ENCODE measurements at places on chromosomes 13 and 19.

DNA sequence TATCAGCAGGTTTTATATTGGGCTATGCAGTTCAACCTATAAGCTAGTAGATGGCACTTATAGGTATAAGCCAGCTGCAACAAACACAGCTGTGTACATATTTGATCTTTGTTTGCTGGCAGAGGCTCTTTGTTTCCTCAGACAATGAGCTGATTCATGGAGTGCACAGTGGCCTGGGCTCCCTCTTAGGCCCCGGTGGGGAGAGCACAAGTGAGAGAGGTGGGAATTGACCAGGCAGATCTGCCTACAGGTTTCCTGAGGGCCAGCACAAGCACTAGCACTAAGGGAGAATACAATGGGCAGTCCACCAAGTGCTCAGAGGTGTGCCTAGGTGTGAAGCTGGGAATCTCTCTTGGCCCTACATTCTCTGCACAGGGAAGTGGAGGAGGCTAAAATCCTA lies 1390.7 kb downstream of the SLITRK5 start:
- DNase-seq = no peak

- no peak for DNase-seq
These were observed 29.5 kb downstream of the FPR3 start for GRCh38 chr19:51824281-51825005.

GRCh38 chr13:31167490-31167889 lies 5.8 kb upstream of the HSPH1 start:
- no peak for DNase-seq

DNA sequence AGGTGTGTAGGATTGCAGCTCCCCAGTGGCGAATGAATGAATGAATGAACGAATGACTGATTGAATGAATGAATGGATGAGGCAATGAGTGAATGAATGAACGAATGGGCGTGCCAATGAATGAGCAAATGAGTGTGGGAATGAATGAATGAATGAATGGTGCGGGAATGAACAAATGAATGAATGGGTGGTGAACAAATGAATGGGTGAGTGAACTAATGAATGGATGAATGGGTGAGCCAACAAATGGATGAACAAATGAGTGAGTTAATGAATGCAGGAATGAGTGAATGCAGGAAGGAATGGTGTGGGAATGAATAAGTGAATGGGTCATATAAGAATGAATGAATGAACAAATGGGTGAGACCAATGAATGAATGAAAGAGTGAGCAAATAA lies 14.7 kb downstream of the ANKRD24 start:
- no peak for DNase-seq

GRCh38 chr13:28297341-28297740 lies 159.0 kb downstream of the PAN3 start:
- DNase-seq = no peak

- no peak for DNase-seq
These were observed 380.8 kb downstream of the KCNRG start for GRCh38 chr13:50396001-50396400.

DNA sequence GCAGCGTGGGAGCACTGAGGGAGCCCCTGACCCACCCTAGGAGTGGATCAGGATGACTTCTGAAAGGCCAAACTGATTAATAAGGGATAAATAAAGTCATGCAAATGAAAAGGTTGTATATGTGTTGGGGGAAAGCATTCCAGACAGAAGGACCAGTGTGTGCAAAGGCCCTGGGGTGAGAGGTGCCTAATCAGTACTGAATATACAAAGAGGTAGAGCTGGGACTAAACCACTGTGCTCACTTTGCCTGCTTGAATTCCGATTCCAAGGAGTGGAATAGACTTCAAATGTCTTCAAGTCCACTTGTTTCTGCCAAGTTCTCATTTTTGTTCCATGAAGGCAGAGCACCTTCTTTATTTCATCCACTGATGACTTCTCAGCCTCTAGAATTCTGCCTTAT lies 32.6 kb upstream of the ADGRE1 start:
- no peak for DNase-seq

- no peak for DNase-seq
These were observed 70.1 kb upstream of the IPO5 start for GRCh38 chr13:97883396-97883795.

DNA sequence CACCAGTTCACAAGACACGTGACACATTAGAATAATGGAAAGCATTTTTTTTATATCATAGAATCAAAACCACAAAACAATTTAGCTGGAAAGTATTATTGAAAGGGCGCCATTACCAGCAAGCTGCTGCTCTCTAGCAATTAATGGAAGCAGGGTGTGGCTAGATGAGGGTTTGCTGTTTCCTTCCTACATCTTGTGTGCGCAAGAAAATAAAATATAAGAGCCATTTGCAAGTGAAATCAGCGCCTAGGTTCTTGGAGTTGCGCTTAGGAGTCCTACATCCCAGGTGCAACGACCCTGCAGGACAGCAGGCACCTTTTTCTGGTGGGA lies 140.9 kb downstream of the ZNF536 start:
- DNase-seq = no peak

- no peak for DNase-seq
These were observed 97.4 kb downstream of the FREM2 start for GRCh38 chr13:38784036-38784880.

DNA sequence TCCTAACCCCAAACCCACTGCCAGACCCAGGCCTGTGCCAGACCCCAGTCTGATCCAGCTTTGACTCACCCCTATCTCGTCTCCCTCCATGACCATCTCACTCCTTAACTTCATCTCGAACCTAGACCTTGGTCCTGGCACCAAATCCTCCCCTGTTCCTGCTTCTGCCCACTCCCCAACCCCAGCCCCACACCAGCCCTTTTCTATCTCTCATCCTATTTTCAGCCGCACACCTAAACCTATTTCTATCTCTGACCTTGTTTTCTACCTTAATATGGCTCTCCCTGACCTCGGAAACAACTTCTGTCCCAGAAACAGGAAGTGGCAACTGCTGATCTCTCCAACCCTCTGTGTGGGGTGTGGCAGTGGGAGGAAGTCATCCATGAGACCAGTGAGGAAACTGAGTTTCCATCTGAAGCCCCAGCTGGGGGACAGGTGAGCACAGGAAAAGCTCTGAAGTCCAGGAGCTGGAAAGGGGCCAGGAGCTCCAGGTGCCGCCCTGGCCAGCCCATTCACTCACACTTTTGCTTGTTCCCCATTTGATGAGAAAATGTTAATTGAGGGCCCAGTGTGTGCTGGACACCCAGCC lies 13.7 kb downstream of the PTH2 start:
- DNase-seq = no peak

DNA sequence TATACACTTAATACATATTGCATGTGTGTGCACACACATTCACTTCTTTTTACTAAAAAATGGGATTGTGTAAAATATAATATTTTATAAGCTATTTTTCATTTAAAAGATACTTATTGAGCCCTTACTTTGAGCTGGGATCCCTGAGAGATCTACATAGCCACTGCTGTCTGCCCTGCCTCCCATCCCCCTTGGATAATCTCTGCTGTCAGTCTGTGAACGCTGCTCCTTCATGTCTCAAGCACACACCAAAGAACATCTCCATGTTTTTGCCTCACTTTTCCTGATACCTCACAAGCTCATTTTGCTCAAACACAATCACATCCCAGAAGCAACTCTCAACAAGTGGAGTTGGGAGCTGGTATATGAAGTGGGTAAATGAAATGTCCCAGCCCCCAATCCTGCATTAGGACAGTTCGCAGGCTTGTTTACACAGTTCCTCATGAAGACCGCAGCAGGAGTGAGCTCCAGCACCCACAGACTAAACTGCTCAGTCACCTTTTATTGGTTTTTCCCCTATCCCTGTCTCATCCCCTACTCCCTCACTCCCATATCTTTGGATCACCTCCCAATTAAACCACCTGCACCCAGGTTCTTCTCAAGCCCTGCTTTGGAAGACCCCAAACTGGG lies 108.3 kb upstream of the FRY start:
- DNase-seq = no peak

DNA sequence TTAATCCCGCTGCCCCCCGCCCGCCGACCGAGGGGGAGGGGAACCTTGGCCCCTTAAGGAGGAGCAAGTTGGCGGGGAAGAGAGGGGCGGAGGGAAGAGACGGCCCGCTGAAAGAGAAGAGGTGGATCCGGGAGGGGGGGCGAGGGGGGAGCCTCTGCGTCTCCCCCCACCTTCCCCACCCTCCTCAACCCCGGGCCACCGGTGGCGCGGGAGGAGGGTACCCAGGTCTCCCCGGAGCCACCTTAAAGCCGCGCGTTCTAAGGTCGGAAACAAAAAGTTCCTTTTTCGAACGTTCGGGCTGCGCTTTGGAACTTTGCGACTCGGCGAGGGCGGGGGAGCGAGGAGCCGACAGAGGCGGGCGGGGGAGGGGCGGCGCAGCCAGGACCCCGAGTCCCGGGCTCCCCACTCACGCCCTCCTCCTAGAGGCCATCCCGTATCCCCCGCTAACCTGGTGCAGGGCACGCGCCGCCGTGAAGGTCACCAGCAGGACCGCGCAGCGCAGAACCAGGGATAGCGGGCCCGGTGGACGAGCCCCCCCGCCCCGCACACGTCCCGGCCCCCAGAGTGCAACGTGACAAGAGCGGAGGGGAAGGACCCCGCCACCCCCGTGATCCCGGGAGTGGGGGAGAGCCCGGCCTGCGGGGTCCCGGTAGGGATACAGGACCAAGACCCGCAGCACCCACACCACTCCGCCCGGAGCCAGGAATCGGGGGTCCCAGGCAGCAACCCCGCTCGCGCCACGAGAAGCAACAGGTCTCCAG lies 659 bp downstream of the ERF start:
- DNase-seq = peak; percentile 76

DNA sequence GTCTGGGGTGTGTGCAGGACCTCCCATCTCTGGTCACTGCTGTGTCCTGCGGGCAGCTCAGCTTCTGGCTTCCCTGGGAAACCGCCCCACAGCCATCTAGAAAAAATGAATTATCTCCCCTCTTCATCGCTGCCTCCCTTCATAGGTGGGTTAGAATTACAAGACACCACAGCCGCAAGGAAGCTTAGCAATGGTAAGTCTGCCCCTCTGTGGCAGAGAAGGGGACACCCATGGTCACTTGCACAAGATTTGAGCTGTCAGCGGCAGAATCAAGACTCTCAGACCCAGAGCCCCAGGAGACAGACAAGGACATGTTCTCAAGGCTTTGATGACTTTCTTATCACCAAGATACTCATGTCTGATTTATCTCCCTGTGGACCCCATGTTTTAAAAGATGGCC lies 110.8 kb upstream of the PABPC3 start:
- DNase-seq = no peak

DNA sequence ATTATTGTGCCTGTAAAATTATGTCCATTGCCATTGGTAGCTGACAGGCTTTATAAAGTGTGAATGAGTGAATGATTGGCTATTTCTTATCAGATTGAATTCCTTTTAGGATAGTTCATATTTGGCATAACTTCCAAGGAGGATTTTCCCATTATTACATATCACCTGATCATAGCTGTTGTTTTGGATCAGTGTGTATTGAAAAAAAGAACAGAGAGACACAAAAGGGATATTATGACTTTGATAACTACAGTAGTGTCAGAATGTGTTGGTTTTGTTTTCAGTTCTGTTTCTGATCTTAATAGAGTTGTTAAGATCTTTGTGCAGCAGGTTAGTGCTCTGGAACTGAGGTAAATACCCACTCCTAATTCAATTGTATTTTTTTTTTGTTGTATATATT lies 103.8 kb downstream of the LRCH1 start:
- DNase-seq = no peak

DNA sequence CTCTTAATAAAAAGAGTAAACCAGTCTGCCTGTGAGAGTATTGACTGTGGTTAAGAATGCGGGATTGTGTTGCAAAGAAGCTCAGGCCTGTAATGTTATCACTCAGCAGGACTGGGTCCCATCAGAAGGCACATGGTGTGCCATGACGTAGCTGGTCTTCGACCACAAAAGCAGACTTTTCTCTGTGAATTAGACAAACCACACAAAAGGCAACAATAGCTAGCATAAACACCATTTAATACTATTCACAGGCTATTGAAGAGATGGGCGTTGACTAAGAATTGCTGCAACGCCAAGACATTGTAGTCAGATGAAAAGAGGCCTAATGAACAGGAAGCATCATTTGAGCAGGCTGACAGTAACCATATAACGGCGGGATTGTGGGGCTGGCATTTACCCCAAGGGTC lies 235.6 kb upstream of the SOX21 start:
- DNase-seq = peak; percentile 55

DNA sequence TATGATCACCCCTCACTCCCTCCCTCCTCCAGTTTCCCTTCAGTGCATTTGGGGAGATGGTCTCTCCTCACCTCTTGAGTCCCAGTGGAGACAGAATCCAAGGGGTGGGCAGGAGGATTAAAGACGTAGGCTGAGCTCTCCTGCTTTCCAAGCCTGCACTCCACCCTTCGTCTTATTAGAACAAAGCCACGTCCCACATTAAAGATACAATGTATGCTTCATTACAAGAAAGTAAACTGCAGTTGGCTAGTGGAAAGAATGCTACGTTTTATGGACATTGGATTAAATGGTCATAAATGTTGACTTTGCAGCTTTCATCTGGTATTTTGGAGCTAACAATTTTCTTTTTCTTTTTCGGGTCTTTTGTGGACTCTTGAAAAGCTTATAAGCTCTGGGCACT lies 1.5 kb upstream of the KLK11 start:
- no peak for DNase-seq

DNA sequence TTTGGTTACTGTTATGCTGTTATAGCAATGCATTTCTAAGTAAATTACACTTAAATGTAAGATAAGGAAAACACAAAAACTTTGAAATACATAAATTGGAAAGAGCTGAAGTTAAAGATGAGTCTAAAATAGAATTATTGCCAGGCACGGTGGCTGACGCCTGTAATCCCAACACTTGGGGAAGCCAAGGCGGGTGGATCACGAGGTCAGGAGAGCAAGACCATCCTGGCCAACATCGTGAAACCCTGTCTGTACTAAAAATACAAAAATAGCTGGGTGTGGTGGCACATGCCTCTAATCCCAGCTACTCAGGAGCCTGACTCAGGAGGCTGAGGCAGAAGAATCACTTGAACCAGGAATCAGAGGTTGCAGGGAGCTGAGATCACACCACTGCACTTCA lies 905.4 kb upstream of the GPC6 start:
- no peak for DNase-seq

DNA sequence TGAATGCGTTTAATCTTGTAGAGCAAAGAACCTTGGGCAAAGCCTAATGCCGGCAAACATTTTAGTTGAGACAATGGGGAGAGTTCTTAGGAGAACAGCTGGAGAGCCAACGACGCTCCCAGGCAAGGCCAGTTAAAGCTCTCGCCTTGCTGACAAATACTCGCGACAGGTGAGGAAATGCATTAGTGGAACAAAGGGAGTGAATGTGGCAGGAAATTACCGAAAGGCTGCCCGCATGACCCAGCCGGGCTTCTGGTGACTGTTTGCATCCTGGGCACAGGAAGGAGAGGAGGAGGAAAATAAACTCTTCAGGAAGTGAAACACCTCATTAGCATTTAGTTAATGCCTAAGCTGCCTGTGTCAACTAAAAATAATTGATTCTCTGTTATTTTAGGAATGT lies 74.6 kb downstream of the SHISA2 start:
- DNase-seq = no peak

DNA sequence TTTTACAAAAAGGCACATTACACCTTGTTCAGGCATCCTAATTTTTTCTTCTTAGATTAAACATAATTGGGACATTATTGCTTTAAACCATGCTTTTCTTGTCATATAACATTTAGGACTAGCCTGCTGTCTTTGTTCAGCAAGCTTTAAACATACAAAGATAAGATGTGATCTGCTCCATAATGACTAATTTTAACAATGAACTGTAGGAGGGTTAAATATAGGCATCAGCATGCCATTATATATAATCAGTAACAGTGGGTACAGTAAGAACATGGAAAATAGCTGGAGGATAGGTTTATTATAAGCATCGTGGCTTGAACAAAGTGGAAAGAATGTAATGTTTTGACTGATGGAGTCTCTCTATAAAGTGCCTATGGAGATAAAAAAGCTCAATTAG lies 661.7 kb downstream of the SLITRK6 start:
- DNase-seq = no peak

- no peak for DNase-seq
These were observed 1.1 kb upstream of the MED26 start for GRCh38 chr19:16628984-16629691.

Data from dorsolateral prefrontal cortex (tissue), 122 donors.